ENCODE measurements at places on chromosomes 7 and 10.

DNA sequence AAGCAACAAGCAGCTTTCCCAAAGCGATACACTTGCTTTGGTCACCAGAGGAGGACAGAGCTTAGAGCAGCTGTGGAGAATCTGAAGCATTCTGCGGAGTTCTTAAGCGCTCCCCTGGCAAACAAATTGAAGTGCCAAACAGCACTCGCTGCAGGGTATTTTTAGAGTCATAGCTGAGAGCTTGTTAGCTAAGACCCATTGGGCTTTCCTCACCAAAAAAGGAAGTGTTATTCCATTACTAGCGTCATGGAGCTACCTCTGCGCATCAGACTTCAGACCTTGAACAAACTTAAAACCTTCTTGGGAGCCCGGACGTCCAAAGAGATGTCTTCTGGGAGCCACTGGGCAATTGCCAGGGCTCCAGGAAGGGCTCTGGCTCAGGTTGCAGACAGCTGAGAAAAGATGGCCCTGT lies 23.2 kb upstream of the BMPR1A start:
- DNase-seq: no peak

DNA sequence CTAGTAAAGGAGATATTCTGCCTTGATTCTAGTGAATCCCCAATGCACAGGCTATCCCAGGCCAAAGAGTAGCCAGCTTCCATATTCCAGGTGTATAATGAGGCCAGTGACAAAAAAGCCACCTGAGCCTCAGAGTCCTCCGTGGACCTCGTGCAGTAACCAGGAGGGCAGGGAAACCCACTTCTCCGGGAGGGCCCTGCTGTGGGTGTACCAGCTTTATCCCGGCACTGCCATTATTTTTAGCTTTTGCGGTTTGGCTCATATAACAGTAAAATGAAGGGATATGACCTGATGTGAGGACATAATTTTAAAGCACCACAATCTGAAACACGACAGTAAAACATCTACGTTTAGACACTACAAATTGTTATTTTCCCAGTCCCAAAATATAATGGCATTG lies 109.0 kb downstream of the SVIL start:
- DNase-seq: no peak

DNA sequence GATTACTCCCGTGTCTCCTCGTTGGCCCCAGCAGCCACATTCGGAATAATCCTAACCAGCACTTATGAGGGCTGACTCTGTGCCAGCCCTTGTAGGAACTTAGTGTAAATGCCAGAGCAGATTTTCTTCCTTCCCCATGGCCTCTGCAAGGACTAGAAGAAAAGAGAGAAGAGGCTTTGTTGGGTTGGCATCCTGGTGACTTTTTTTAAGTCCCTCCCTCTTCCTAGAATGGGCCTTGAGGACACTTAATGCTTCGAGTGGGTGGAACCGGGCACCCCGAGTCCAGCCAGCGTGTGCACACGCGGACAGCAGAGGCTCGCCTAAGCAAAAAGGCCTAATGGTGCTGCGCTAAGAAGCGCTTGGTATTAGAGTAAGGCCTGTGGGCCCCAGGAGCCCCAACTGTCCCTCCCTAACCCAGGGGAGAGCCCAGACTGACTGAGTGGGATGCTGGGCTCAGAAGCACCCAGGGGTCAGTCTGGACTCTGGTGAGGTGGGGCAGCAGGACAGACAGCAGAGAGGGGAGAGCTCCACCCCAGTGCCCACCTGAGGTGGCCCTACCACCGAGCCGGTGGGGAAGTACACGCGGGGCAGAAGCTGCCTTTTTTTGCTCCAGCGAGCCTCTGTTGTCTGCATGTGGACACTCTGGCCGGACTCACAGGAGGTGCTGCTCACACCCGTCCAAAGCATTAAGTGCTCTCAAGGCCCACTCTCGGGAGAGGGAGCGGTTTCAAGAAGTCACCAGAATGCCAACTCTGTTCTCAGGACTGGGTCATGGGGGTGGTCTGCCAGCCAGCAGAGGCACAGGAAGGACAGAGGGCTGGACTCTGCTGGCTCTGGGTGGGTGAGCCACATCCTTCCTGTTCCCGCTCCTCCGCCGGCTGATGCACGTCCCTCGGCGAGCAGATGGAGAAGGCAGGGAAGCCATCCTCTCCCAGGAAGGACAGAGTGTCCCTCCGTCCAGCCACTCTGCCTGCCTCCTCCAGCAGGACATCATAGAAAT lies 12.5 kb downstream of the ITPRIP start:
- DNase-seq: no peak

DNA sequence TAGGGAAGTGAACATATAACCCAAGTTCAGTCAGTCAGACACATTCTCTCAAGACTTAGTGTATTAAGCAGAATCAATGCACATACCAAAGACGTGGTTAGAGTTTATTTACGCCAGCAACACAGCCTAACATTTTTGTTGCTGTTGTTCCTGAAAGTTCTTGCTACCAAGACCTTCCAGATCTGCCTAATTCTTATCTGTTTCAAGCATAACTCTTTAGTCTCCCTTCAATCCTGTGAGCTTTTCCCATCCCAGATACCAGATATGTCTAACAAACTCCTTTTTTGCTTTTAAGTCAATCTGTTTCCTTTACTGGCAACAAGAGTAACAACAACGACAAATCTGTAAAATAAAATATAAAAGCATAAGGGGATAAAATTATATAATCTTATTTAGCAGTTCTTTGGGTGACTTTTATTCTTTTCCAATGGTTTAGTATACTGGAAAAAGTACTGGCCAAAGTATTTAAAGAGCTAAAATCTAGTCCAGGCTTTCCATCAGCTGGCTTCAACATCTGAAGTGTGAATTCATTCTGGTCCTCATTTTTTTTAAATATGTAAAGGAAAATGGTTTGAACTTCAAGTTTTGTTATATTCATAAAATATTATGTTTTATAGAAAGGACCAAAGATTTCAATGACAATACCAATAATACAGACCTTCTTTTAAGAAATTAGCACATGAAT lies 193.8 kb downstream of the IMMP2L start:
- DNase-seq: no peak

GRCh38 chr10:79173582-79174262 lies 105.0 kb downstream of the ZMIZ1 start:
- no peak for DNase-seq

- DNase-seq: no peak
Measured at GRCh38 chr7:130804220-130804619, 70.2 kb upstream of the KLF14 start.

DNA sequence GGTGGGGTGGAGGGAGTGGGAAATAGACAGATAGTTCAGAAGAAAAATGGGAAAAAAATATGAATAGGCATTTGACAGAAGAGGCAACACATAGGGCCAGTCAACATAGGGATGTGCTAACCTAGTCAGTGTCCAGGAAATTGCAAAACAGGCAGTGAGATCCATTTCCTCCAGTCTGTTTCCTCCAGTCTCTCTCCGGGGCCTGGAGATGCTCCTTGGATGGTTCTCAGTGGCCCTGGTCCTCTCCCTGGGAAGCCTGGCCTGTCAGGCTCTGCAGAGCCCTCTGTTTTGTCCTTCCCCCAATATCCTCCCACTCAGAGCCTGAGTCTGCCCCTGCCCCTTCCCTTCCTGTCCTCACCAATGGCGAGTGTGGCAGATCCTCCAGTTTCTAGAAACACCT lies 52.6 kb downstream of the SYPL1 start:
- no peak for DNase-seq

DNA sequence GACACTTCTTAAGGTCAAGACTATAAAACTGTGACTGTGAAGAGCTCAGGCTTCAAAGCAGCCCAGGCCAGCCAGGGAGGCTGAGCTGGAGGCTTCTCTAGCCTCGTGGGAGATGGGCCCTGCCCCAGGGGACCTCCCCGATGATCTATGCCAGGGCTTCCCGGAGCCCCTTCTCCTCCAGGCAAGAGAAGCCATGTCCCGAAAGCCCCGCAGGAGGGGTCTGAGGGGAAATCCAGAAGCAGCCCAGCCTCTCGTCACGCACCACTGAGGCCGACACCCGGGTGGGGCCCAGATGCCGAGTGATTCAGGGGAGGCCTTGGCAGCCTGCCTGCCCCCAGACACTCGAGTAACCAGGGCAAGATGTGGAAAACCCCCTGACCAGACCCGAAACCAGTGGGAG lies 63.7 kb downstream of the PROSER2 start:
- DNase-seq: no peak

DNA sequence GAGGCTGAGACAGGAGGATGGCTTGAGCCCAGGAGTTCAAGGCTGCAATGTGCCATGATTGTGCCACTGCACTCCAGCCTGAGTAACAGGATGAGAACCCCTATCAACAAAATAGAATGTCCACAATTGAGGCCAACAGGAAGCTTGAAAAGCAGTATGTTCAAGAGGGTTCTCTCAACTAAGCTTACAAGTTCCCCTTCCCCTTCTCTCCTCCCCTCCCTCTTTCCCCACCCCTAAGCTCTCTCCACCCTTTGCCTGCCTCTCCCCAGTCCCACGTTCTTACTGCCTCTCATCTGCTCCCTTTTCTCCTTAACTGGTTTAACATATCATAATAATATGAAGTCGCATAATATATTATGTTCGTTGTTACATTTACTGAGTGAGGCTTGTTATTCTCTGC lies 35.4 kb downstream of the KIAA1549 start:
- no peak for DNase-seq

- DNase-seq: no peak
Measured at GRCh38 chr7:157871681-157872080, 534.9 kb downstream of the DNAJB6 start.

- DNase-seq: no peak
Measured at GRCh38 chr7:5695727-5696345, 85.6 kb downstream of the RNF216 start.

- DNase-seq: no peak
Measured at GRCh38 chr10:103861505-103861904, 6.1 kb upstream of the SH3PXD2A start.

- DNase-seq: peak; percentile 5
Measured at GRCh38 chr7:84194484-84195271, at the start of gene SEMA3A. SEMA3A (minus strand) TSS chr7:84194789; CDS start chr7:84194586, 203 bp downstream.

DNA sequence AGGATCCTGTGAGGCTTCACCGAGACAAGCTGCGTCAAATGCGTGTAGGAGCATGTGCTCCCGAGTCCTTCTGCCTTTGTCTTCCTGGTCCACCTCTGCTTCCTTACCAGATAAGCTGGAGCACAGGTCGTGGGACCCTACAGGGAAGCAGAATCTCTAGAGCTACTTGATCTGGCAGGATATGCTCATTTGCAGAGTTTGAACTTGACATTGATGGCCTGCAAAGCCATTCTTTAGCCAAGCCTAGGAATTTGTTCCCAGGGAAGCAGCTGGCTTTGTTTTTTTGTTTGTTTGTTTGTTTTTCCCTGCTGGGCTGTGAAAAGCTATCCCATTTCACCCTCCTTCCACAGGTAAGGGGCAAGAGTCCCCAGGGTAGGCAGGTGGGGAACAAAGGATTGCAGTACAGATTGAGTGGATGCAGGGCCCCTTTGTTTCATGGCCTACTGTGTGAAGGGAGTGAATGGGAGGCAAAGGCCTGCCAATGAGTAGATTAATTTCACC lies 200.0 kb upstream of the BMPER start:
- DNase-seq: peak; percentile 92

DNA sequence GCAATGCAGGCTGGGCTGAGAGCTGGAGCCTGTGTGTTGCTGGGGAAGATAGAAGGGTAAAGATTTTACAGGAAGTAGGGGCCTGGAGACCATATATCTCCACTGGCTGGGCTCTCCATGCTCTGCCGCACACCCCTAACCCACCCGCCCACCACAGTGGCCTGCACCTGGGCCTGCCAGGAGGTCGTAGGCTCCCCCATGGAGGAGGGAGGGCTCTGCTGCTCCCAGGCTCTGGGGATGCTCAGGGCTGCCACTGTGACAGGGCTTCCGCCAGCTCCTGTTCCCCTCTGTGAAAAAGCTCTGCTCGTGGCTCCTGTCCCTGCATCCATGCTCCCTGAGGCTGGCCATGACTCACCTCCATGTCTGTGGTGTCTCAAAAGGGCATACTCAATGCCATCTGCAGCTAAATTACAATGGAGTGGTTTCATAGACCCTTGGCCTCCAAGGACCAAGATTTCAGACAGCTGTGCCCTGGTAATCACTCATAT lies 106.0 kb downstream of the CXCL12 start:
- no peak for DNase-seq

DNA sequence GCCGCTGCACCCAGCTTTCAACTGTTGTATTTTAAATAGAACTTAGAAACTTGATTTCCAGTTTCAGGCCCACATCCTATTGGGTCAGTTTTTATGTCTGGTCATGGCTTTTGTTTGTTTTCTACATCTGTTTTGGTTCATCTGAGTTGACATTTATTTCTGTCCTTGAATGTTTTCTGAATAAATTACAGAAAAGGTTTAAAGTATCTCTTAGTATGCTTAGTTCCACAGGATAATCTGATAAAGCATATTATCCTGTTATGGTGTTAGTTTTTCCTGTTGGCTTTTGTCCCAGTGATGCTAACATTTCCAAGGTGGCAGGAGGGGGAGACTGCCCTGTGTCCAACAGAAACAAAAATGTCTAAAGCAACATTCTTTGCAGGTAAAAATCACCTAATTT lies 733.2 kb downstream of the INHBA start:
- no peak for DNase-seq

DNA sequence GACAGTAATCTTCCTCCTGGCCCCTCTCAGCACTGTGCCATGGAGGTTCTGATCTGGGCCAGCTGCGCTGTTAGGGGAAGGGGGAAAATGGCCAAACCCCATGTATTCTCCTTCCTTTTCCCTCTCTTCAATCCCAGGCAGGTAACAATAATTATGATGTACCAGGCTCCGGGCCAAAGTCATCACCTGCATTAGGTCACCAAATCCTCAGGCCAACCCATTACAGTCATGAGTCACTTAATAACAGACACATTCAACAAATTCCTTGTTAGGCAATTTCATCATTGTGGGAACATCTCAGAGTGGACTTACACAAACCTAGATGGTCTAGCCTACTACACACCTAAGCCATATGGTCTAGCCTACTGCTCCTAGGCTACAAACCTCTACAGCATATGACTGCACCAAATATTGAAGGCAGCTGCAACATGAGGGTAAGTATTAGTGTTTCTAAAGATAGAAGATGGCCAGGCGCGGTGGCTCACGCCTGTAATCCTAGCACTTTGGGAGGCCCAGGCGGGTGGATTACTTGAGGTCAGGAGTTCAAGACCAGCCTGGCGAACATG lies 2.2 kb upstream of the HSPB1 start:
- DNase-seq: no peak

DNA sequence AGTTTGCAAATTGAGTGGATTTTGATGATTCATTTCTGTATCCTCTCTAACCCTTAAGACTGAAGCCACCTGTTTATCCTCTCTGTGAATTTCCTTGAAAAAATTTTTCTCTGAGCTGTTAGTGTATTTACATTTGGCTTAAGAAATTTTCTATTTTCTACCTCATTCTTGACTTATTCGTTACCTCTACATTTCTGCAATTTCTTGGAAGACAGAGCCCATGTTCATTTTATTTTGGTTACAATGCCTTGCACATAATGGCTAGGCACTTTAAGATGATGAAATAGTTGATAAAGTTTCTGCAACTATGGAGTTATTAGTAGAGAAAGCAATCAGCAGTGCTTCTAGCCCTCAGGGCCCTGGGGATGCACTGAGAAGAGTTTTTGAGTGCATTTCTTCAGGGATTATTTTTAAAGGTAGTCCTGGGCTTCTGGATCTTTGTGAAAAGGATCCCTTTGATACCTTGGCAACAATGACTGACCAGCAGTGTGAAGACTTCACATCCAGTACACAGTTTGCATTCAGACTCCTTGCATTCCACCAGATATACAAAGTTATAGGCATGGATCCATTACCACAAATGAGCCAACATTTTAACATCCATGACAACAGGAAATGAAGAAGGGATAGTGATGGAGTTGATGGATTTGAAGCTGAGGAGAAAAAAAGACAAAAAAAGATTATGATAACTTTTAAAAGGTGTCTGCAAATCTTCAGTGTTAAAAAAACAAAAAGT lies 68.2 kb downstream of the CH25H start:
- DNase-seq: no peak
